ENCODE measurements at places on chromosomes 3 and 15.
A peak's percentile ranks its signal among the peaks of the same experiment; 100 is the strongest.

- no peaks in the 10 kb centered on the region for H3K4me1 ChIP-seq
- no peak overlapping the region for H3K4me3 ChIP-seq
- DNase-seq, result no peak
- no peak overlapping the region for H3K27ac ChIP-seq
- no peaks in the 10 kb centered on the region for H3K27me3 ChIP-seq
- H3K36me3 ChIP-seq, result peaks cover 71% of the 10 kb centered on the region
Measured at GRCh38 chr3:38235466-38235865, 30.1 kb upstream of the SLC22A13 start.

GRCh38 chr3:160184655-160185054, 40.6 kb upstream of the C3orf80 start:
- no peaks in the 10 kb centered on the region for H3K27me3 ChIP-seq
- H3K36me3 ChIP-seq, result no peaks in the 10 kb centered on the region
- H3K27ac ChIP-seq, result no peak overlapping the region
- no peak overlapping the region for H3K4me3 ChIP-seq

- no peaks in the 10 kb centered on the region for H3K36me3 ChIP-seq
- no peak overlapping the region for H3K27ac ChIP-seq
- no peaks in the 10 kb centered on the region for H3K4me1 ChIP-seq
Measured at GRCh38 chr3:176359211-176359610, 838.1 kb downstream of the TBL1XR1 start.

GRCh38 chr3:121975702-121976302, 46.2 kb downstream of the ILDR1 start:
- no peaks in the 10 kb centered on the region for H3K27me3 ChIP-seq
- no peak overlapping the region for H3K27ac ChIP-seq
- no peaks in the 10 kb centered on the region for H3K36me3 ChIP-seq
- DNase-seq, result no peak
- no peaks in the 10 kb centered on the region for H3K4me1 ChIP-seq

GRCh38 chr3:44680921-44681455, 31.5 kb upstream of the ZNF502 start:
- H3K27ac ChIP-seq, result no peak overlapping the region
- no peaks in the 10 kb centered on the region for H3K36me3 ChIP-seq
- no peak for DNase-seq
- no peak overlapping the region for H3K4me3 ChIP-seq
- H3K4me1 ChIP-seq, result peaks cover 8% of the 10 kb centered on the region

- H3K36me3 ChIP-seq, result peaks cover 46% of the 10 kb centered on the region
- DNase-seq, result no peak
- H3K4me1 ChIP-seq, result peaks cover 5% of the 10 kb centered on the region
- H3K27ac ChIP-seq, result no peak overlapping the region
- H3K4me3 ChIP-seq, result no peak overlapping the region
Measured at GRCh38 chr15:25712961-25713355, 150.2 kb downstream of the ATP10A start.

DNA sequence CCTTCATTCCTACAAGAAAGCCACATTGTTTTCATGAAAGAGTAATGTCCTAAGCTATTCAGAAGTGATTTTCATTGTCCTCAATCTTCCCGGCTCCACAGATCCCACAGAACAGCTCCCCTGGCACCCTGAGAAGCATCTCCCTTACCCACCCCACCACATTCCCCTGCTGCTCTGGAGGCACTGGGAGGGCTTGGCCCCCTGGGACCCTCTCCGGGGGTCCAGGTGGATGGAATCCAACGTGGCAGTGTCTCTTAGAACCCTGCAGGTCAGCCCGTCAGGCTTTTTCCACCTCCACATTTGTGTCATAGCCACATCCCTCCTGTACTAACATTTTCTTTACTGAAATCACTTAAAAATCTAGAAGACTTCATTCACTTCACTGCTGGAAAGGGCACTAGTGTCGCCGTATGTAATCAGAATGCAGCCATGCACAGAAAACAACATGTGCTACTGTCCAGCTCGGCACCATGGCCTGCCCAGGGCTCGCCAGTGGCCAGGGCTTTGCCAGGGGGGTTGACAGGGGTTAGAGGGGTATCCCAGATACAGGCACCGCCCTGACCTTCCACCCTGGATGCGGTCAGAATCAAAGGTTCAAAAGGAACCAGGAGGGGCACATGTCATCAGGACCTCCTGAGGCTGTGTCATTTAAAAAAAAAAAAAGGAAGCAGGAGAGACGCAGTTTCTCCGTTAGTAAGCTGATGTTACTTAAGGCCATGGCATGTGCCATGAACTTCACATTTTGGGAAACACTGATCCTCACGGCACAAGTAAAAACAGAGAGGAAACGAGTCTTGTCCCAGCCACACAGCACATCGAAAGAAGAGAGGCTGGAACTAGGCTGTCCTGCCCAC, 106.3 kb downstream of the LSM3 start:
- no peaks in the 10 kb centered on the region for H3K27me3 ChIP-seq
- H3K36me3 ChIP-seq, result no peaks in the 10 kb centered on the region

- no peaks in the 10 kb centered on the region for H3K27me3 ChIP-seq
- H3K36me3 ChIP-seq, result no peaks in the 10 kb centered on the region
- H3K27ac ChIP-seq, result no peak overlapping the region
Measured at GRCh38 chr3:41652931-41653330, 309.0 kb downstream of the ULK4 start.

- H3K27me3 ChIP-seq, result no peaks in the 10 kb centered on the region
- no peaks in the 10 kb centered on the region for H3K36me3 ChIP-seq
- no peak for DNase-seq
- H3K4me3 ChIP-seq, result no peak overlapping the region
- no peaks in the 10 kb centered on the region for H3K4me1 ChIP-seq
Measured at GRCh38 chr3:123475786-123476185, 26.9 kb upstream of the ADCY5 start.

GRCh38 chr3:171690281-171690680, 120.0 kb downstream of the PLD1 start:
- H3K27ac ChIP-seq, result no peak overlapping the region
- H3K27me3 ChIP-seq, result no peaks in the 10 kb centered on the region
- no peak overlapping the region for H3K4me3 ChIP-seq
- DNase-seq, result no peak
- no peaks in the 10 kb centered on the region for H3K36me3 ChIP-seq
- H3K4me1 ChIP-seq, result peaks cover 7% of the 10 kb centered on the region

- H3K36me3 ChIP-seq, result no peaks in the 10 kb centered on the region
- H3K27ac ChIP-seq, result no peak overlapping the region
- H3K27me3 ChIP-seq, result no peaks in the 10 kb centered on the region
- DNase-seq, result peak; percentile 85
Measured at GRCh38 chr3:118863731-118864322, 170.8 kb downstream of the IGSF11 start.

DNA sequence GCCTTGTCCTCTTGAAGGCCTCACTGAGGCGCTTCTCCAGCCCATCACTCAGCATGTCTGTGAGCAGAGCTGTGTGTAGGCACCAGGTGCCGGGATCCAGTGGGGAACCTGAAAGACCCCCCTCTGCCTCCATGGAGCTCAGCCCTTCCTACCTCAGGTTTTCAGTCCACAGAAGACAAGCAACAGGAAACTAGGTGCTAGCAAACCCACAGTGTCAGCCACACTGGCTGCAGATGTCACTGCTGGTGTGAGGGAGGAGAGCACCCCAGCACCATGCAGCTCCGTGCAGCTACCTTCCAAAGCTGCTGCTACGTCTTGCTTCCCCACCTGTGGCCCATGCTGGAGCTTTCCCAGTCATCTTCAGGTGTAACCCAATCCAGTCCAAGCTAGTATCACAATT, 17.9 kb downstream of the PSTPIP1 start:
- no peak overlapping the region for H3K27ac ChIP-seq
- peaks cover 9% of the 10 kb centered on the region for H3K4me1 ChIP-seq
- H3K36me3 ChIP-seq, result no peaks in the 10 kb centered on the region
- no peak overlapping the region for H3K4me3 ChIP-seq

DNA sequence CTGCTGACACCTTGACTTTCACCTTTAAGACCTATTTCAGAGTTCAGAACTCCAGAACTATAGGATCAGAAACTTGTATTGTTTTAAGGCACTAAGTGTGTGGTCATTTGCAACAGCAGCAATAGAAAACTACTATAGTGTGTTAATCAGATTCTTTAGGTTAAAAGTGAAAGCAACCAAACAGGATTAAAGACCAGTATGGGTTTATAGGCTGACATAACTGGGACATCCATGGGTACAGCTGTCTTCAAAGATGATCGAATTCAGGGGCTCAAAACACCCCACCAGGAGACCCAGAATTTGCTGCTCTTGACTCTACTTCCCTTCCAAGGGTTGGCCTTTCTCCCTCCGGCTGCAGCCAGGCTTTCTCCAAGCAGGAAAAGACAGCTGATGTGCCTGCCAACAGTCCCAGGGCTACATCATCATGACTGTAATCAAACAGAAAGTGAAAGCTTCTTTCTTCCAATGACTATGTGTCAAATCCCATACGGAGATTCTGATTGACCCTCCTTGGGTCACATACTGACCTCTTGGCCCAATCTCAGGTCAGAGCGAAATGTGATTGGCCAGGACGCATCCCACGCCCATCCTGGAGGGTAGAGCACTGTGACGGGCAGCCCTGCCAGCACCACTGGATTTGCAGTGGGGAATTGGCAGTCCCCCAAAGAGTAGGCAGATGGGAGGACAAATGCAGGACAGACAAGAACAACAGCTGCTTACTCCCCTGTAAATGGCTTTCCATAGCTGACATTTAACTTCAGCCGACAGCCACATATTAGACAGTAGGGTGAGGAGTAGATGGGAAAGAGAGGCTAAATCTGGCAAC, 51.4 kb upstream of the RNF7 start:
- no peaks in the 10 kb centered on the region for H3K27me3 ChIP-seq
- peaks cover 14% of the 10 kb centered on the region for H3K4me1 ChIP-seq
- DNase-seq, result no peak
- peak overlapping the region; percentile 43 for H3K4me3 ChIP-seq
- H3K27ac ChIP-seq, result peak overlapping the region; percentile 57

- no peak for DNase-seq
- no peaks in the 10 kb centered on the region for H3K36me3 ChIP-seq
- no peak overlapping the region for H3K27ac ChIP-seq
- H3K27me3 ChIP-seq, result no peaks in the 10 kb centered on the region
Measured at GRCh38 chr3:115399750-115400149, 223.6 kb upstream of the GAP43 start.

- H3K36me3 ChIP-seq, result no peaks in the 10 kb centered on the region
- H3K4me1 ChIP-seq, result no peaks in the 10 kb centered on the region
- DNase-seq, result no peak
Measured at GRCh38 chr15:67724691-67725375, 100.5 kb upstream of the SKOR1 start.

DNA sequence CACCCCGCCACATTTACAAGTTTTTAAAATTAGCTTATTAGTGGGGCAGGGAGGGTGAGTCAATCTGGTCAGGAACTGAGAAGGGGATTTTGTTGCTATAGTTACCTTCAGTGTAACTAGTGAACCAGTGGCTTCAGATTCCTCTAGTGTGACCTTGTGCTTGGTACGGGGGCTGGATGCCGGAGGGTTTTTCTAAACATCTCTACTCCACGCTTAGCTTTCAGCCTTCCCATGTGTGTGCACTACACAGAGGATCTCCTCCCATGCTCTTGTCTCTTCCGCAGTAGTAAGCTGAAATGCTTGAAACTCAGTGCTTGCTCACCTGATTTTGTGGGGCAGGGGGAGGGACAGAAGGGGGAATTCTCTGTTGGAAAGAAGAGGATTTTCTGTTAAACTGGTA, 67.9 kb upstream of the AKAP13 start:
- H3K27me3 ChIP-seq, result no peaks in the 10 kb centered on the region
- no peaks in the 10 kb centered on the region for H3K36me3 ChIP-seq
- DNase-seq, result no peak

- H3K4me3 ChIP-seq, result no peak overlapping the region
- no peaks in the 10 kb centered on the region for H3K27me3 ChIP-seq
- DNase-seq, result no peak
- H3K36me3 ChIP-seq, result no peaks in the 10 kb centered on the region
- peaks cover 79% of the 10 kb centered on the region for H3K4me1 ChIP-seq
- H3K27ac ChIP-seq, result peak overlapping the region; percentile 93
Measured at GRCh38 chr15:60390871-60391501, 6.8 kb downstream of the ANXA2 start.

GRCh38 chr15:58690703-58691102, 58.8 kb downstream of the ADAM10 start:
- peaks cover 8% of the 10 kb centered on the region for H3K4me1 ChIP-seq
- H3K4me3 ChIP-seq, result no peak overlapping the region
- H3K36me3 ChIP-seq, result no peaks in the 10 kb centered on the region
- H3K27ac ChIP-seq, result no peak overlapping the region

- no peaks in the 10 kb centered on the region for H3K36me3 ChIP-seq
- peaks cover 52% of the 10 kb centered on the region for H3K4me1 ChIP-seq
- DNase-seq, result no peak
- no peak overlapping the region for H3K27ac ChIP-seq
Measured at GRCh38 chr15:71148048-71148447, 32.8 kb downstream of the THSD4 start.

DNA sequence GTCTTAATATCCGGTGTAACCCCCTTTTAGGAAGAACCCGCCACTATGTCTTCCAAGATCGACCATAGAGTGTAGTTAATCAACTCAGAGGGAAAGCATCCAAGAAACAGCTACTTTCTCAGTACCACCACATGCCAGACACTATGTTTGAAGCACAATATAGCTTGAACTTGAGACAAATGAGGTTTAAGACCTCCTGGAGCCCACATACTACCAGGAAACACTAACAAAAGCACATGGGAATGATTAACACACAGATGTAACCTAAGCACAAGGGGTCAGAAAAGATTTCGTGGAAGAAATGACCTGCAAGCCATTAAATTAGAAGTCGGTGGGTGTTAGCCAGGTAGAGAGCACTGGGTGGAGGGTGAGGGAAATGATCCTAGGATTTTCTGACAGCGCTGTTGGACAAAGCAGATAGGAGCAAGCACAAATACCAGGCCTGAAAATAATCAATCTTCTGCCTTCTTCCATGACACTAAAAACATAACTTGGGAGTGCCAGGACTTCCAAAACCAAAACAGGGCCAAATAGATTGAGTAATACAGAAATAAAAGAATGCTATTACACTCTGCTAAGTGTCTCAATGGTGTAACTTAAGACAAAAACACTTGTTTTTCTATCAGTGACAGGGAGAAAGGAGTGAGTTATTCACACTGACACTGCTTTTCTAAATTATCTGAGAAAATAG, 213.7 kb downstream of the FOXP1 start:
- no peaks in the 10 kb centered on the region for H3K27me3 ChIP-seq
- H3K4me3 ChIP-seq, result peak overlapping the region; percentile 5
- DNase-seq, result no peak

DNA sequence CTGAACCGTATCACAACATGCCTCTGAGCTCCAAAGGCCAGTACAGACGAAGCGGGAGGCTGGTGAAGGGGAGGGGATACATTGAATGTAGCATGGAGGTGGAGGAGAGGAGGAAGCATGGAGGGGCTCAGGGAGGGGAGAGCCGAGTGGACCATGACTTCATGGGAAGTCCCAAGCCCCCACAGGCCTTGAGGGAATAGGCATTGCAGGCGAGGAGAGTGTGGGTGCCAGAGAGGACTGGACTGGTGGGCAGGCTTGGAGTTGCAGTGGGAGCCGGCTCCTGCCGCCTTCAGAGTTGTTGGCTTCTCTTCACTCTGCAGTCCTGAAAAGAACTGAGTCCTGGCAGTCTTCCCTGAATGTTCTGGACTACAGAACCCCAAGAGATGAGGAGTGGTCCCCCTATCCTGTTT, 3.3 kb upstream of the RNU6-1 start:
- H3K27me3 ChIP-seq, result no peaks in the 10 kb centered on the region
- H3K4me3 ChIP-seq, result no peak overlapping the region
- H3K27ac ChIP-seq, result no peak overlapping the region
- no peak for DNase-seq
- peaks cover 35% of the 10 kb centered on the region for H3K4me1 ChIP-seq

All from esophagus muscularis mucosa (tissue), 4 donors.